ENCODE measurements at places on chromosomes 2 and 18.

GRCh38 chr2:25618676-25619075 lies 54.7 kb downstream of the DTNB start:
- DNase-seq = no peak

- no peak for DNase-seq
Observed at GRCh38 chr2:106358081-106358480, 110.1 kb downstream of the RGPD3 start.

GRCh38 chr2:121099329-121100290 lies 185.4 kb downstream of the TFCP2L1 start:
- DNase-seq = no peak

DNA sequence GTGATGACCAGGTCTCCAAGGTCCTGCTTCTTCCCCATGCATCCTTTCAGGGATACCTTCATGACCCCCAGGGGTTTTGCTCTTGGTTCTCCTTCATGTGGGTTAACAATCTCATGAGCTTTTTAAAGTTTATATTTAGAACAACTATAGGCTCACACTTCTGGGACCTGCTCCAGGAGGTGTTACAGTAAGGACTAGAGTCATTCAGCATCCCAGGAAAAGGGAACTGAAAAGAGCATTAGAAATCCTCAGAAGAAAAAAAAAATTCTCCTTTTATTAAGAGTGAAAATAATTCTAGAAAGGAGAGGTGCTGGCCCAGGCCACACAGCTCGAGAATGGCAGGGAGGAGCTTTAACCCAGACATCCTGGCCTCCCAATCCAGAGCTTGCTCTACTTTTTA lies 66.5 kb downstream of the SETBP1 start:
- no peak for DNase-seq

GRCh38 chr2:55156984-55157383 lies 75.1 kb downstream of the CLHC1 start:
- DNase-seq = no peak

- DNase-seq = no peak
Observed at GRCh38 chr2:54081574-54081973, 33.8 kb upstream of the ACYP2 start.

GRCh38 chr2:183105402-183106134 lies 18.7 kb upstream of the NUP35 start:
- no peak for DNase-seq

GRCh38 chr2:62660582-62661262 lies 44.8 kb upstream of the EHBP1 start:
- DNase-seq = peak; percentile 5

DNA sequence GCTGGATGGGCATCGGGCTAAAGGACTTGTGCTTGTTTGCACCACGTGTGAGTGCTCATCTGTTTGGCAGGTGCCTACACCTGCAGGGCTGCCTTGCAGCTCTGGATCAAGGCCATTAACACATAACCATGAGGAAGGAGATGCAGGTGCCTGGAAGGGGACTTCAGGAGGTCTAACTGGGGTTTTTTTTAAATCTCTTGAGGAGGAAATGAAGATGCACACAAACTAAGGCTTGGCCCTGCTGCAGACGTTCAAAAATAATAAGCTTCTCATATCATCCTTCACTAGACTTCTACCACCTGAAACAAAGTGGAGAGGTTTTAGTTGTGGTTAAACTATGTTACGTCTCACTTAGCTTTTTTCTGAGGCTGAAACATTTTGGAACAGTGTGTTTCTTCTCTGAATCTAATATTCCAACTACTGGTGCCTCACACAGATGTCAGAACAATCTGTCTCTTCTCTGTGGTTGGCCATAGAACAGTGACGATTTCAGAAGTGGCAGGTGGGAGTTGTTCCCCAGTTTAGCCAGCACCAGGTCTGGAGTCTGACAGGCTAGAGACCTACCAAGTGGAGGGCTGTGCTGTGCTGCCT lies 36.5 kb downstream of the BCL2L11 start:
- DNase-seq = no peak

- no peak for DNase-seq
Observed at GRCh38 chr2:120502761-120503160, 156.8 kb downstream of the INHBB start.

GRCh38 chr2:62038975-62039771 lies 133.7 kb downstream of the COMMD1 start:
- DNase-seq = peak; percentile 96

DNA sequence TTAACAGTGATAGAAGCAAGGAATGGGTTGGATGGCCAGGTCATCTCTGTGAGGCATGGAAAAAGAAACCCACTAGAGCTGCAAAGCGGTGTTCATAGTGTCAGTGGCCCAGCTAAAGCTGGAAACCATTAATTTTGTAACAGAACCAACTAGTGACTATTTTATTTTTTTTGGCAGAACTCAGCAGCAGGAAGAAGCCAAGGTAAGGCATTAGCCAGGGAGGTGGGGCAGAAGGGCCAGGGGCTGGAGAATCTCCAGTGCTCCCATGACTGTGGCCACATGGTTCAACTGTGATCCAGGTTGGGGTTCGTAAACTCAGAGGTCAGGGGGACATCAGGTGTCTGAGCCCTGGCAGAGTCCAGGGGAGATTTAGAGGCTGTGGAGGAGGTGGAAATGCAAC lies 25.9 kb upstream of the YES1 start:
- DNase-seq = no peak

DNA sequence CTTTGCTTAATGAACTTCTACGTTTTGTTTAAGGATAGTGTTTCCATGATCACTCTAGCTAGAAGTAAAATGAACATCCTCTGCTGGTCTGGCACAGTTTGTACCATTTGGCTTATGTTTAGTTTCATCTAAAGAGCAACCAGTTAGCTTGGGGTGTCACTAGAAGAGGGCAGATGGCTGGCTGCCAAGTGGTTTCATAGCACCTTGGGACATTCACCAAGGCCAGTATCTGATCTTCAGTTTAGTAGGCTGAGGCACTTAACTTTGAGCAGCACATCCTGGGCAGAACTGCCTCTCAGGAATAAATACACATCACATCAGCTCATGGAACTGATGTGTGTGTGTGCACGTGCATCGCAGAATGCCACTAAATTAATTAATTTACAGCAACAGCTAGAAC lies 68.4 kb downstream of the NXPH2 start:
- no peak for DNase-seq

DNA sequence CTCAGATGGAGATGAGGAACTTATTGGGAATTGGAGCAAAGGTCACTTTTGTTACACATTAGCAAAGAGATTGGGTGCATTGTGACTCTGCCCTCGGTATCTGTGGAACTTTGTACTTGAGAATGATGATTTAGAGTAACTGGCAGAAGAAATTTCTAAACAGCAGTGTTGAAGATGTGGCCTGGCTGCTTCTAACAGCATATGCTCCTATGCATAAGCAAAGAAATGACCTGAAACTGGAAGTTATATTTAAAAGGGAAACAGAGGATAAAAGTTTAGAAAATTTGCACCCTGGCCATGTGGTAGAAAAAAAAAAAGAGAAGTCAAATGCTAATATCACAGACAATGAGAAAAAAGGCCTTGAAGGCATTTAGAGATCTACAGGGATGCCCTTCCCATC lies 256.8 kb upstream of the ZC3H15 start:
- no peak for DNase-seq

GRCh38 chr2:49796266-49796665 lies 642.0 kb upstream of the FSHR start:
- no peak for DNase-seq

DNA sequence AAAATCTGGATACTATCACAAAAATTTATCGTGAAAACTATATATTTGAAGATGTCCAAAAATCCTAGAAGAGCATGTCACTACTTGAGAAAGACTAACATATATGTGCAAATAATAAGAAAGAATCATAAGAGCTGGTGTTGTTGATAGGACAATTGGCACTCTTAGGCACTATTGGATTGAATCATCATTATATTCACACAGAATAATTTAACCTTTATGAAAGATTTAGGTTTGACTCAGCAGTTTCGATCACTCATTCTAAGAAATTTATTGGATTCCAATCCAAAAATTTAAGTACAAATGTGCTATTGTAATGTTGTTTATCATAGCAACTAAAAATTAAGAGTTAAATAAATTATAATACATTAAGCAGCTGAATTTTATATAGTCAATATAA lies 503.6 kb downstream of the SPAG16 start:
- no peak for DNase-seq

GRCh38 chr2:234565201-234565600 lies 68.3 kb upstream of the ARL4C start:
- no peak for DNase-seq

DNA sequence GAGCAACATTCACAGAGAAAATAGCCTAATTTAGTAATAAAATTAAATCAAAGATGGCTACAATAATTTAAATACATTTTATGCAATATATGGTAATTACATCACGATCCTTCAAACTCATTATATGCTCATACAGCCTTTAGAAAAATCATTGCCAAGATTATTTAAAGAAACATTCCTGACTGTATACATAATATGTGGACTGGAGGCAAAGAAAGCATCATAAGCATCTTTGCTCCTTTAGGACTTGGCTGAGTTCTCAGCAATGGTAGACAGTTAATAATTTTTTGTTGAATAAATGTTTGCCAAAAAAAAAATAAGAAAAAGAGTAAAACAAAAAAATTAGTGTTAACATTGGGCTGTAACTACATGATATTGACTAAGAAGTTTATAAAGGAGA lies 26.9 kb downstream of the NCKAP5 start:
- no peak for DNase-seq

DNA sequence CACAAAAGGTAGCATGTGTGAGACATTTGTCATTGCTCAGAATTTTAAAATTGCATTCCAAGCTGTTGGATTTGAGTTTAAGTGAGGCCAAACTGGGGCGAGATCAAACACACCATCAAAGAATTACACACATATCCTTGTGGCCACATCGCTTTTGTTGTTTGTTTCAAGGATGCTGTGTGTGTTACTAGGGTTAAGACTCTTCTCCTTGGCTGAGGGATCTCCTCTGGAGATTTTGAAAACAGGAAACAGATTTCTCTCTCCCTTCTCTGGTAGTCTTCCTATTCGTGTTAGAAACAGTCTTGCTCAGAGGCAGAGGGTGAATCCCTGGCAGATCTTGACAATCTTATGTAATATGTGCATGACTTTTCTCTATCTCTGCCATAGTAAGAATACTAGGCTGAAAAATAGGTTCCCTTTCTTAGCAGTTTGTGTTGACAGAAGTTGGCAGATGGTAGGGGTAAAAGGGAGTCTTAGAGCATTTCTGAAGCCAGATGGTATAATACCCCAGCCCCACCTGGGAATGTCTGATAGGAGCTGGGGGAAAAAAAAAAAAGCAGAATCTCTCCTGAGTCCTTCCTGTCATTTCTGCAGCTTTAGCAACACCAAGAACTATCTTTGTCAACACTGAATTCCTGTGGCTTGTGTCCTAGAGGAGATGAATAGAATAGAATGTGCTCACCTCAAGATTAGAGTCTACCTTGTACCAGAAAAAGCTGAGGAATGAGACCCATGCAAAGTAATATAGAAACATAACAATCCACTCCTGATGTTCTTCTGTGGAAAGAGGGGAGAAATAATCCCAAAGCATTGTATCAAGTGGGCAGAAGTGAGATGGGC lies 101.8 kb downstream of the XRCC5 start:
- DNase-seq = peak; percentile 5

- DNase-seq = no peak
Observed at GRCh38 chr2:218717262-218717661, 6.6 kb downstream of the TTLL4 start.

DNA sequence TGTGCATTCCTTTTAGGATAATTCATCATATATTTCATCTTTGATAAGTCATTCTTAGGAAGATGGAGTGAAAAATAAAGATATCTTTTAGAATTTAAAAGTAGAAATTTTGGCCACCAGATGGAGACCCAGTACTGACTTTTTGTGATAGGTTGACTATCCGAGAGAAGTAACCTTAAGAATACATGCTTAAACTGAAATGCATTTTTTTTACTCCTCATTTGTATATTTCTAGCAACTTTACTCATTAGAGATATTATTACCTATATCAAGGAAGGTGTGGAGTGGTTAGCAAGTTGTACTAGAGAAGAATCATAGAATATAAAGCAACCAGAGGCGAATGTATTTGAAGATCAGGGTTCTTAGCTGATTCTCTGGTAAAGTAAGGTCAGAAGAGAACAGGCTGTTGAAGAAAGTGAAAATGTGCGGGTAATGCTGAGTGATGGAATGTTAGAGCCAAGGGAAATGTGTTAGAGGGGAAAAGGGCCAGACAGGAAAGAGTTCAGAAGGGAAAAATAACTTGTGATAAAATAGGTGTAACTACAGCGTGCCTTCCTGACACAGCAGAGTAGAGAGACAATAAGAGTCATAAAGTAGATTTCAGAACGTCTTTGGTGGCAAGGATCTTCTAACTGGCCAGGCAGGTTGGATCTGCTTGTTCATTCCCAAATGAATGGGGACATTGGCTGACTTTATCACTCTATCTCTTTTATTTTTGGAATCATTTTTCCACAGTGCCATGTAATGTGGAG lies 52.3 kb downstream of the TDRD15 start:
- peak; percentile 4 for DNase-seq

DNA sequence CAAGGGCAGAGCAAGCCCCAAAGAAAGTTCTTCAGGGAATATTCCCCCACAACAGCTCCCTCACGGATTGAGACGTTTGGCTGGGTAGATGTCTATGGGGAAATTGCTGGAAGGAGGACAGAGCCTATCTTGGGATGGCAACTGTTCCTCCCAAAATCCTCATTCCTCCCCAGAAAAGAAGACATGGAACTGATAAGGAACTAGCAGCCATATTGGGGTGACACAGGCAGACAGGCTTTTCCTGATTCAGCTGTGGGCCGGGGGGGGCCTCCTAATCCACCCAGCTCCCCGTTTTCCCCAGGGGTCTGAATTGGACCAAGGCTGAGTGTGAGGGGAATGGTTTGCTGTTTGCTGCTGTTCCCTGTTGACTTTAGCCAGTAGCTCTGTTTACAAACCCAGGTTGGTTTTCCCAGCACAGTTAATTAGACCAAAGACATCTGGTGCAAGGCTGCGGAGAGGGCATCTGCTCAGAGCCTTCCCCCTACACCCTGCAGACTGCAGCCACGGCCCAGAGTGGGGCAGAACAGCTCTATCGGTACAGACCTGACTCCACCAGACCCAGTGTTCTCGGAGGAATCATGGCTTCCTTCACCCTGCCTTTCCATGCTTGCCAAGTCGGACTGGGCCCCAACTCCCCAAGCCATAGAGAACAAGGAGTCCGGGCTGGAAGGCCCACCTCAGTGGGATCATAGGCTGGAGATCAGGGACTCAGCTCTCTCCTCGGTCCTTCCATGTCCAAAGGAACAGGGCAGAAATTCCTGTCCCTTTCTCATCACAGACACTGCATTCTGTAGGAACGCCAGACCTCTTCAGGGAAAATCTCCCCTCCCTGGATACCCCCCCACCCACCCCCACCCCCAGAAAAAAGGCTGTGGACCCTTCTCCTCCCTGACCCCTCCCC lies 1.7 kb upstream of the PKDCC start:
- no peak for DNase-seq

DNA sequence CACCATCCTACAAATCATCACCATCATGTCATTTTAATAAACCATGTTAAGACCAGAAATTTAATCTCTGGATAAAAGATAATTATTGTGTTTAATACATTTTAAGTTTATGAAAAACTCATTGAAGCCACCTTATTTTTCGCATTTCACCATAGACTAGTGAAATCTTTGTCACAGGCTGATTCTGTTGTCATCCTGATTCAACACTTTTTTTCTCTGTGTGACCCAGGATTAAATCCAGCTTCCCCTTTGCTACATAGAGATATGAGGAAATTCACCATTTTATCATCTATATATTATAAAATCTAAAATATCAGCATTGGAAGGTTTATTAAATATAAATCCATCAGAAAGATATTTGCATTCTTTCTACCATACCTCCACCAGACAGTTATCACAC lies 29.2 kb upstream of the MRO start:
- DNase-seq = no peak

Data from AML-193 (cell line).